ENCODE measurements at places on chromosomes 11 and 22. TPM values are rescaled to one million over a fixed set of nuclear protein-coding genes. Genes with fewer than 3 reads are reported as not detected.

DNA sequence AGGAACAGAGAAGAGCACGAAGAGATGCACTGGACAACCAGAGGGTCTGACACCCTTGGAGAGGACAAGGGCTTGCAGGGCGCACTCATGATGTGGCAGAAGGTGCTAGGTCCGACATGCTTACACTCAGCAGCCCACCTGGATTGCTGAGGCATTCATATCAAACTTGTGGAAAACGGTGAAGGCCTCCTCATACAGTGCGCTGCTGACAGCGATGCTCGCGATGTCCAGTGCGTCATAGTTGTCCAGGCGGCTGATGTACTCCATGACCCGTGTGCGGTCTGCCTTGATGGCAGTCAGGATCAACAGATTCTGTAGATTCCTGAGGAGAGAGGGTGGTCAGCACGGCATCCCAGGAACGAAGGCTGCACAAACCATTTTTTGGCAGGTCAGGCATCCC is 31.7 kb upstream of the SLC25A1 start:
- no peak for DNase-seq

GRCh38 chr11:33317662-33318061 is 60.5 kb downstream of the HIPK3 start:
- no peak for DNase-seq

GRCh38 chr11:16738947-16739815 is 734 bp downstream of the C11orf58 start:
- DNase-seq = peak; percentile 66

DNA sequence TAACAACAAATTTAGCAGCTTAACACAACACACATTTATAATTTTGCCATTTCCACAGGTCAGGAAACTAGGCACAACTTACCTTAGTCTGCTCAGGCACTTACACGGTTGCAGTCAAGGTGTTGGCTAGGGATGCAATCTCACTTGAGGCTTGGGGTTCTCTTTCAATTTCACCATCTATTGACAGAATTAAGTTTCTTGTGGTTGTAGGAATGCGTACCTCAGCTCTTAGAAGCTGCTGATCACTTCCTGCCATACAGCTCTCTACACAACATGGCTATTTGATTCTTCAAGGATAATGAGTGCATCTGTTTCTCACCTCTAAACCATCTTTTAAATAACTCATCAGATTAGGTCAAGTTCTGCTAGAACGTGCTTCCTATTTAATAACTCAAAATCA is 968.1 kb downstream of the LRRC4C start:
- DNase-seq = no peak

- no peak for DNase-seq
Measured at GRCh38 chr11:57801183-57801485, 39.5 kb downstream of the CTNND1 start.

The TECTA gene
- total RNA-seq = 1.4 TPM

The DYNC2H1 gene
- total RNA-seq = 1.2 TPM

The NCF4 gene
- 7.2 TPM for total RNA-seq

The MED15 gene
- 135 TPM for total RNA-seq

The POU2AF2 gene
- not detected for total RNA-seq

- DNase-seq = no peak
Measured at GRCh38 chr11:66762088-66762487, 33.1 kb upstream of the SPTBN2 start.

The NXPE2 gene
- 0.89 TPM for total RNA-seq

The CNIH2 gene
- total RNA-seq = not detected

The GGA1 gene
- 55.6 TPM for total RNA-seq

The SMC1B gene
- not detected for total RNA-seq

The CARD16 gene
- total RNA-seq = 29.1 TPM

- DNase-seq = no peak
Measured at GRCh38 chr11:24890426-24890825, 393.6 kb downstream of the LUZP2 start.

- no peak for DNase-seq
Measured at GRCh38 chr22:26612652-26613051, 5.2 kb downstream of the CRYBB1 start.

DNA sequence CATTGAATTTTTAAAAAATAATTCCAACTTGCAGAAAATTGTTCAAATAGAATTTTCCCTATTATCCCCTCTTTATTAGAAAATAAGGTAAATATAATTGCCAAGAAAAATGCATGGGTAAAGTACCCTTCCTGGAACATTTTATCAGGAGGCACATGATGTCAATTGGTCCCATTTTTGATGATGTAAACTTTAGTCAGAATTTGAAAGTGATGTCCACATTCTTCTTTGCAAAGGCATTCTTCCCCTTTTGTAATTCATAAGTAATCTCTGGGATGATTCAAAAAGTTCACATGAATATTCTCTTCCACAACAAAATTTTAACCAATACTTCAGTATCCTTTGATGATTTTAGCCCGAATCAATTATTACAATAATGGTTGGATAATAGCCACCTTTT is 86.9 kb upstream of the ANO3 start:
- DNase-seq = no peak

The POLD3 gene
- total RNA-seq = 22.9 TPM

GRCh38 chr22:46639843-46640242 is 19.7 kb downstream of the GRAMD4 start:
- DNase-seq = no peak

GRCh38 chr11:121057922-121058321 is 34.0 kb downstream of the TBCEL start:
- no peak for DNase-seq

DNA sequence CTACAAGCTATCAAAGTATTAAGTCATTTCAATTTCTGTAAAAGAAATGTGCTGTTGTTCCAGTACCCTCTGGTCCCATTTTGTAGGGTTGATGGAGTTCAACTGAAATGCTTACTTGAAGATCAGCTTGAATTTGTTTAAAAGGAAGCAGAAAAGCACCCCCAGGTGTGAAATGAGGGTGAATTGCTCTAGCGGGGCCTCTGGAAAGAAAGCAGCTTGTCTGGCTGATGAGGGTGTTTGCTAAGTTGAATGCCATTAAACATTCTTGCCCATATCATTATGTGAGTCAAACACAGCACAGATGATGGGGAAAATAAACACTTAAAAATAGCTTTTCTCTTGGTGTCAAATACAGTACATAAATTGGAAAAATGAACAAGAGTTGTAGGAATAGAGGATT is 280.3 kb downstream of the RAB38 start:
- no peak for DNase-seq

The ZC3H12C gene
- total RNA-seq = 13.2 TPM

The MS4A7 gene
- total RNA-seq = 15.6 TPM

The FAT3 gene
- 54.3 TPM for total RNA-seq

GRCh38 chr11:86089659-86090058 is 20.8 kb upstream of the PICALM start:
- DNase-seq = no peak

The MYO7A gene
- total RNA-seq = 5.2 TPM

DNA sequence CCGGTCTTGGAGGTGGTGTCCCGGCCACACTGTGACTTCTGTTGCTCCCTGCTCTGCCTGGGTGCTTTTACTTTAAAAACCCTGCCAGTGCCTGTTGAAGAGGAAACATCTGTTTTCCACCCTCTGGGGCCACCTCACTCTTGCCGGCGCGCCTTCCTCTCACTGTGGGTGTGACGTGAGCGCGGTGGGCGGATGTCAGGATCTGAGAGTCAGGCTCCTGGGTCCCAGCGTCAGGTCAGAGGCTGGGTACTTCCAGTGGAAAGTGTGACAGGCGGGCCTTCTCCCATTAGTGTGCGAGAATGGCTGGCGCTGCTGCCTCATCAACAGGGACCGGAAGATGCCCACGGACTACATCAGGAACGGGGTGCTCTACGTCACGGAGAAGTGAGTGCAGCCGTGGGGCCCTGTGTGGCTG is 54.2 kb downstream of the GRAMD4 start:
- DNase-seq = peak; percentile 84

The HMGXB4 gene
- total RNA-seq = 31.0 TPM

GRCh38 chr11:13118194-13118593 is 109.1 kb downstream of the RASSF10 start:
- no peak for DNase-seq

The DDIAS gene
- total RNA-seq = 1.6 TPM

The GTSE1 gene
- total RNA-seq = 4.0 TPM

- no peak for DNase-seq
Measured at GRCh38 chr22:36823186-36823839, 6.5 kb upstream of the PVALB start.

Measured in stomach (tissue), 19 donors.